Effector CD4-positive, alpha-beta T cell (primary cell): ENCODE measurements at places on chromosomes 7 and 10.

- no peak for DNase-seq
Observed at GRCh38 chr10:17073725-17074540, 55.7 kb downstream of the CUBN start.

DNA sequence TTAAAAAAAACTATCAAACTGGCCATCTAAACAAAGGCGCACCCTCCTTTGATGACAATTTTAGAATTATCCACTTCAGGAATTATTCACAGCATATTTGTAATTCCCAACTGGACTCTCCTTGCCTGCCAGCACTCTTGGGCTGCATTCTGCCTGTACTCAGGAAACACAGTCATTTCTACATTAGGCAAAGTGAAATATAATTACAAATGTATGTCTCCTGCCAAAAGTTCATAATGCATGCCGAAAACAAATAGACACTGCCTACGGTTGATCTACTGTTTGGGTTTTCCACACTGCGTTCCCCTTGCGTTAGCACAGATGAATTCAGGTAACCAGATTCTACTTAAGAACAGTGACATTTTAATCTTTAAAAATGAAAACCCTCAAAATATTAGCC is 1.9 kb downstream of the HGF start:
- no peak for DNase-seq

- no peak for DNase-seq
Observed at GRCh38 chr7:149759093-149759860, 14.1 kb downstream of the ZNF467 start.

DNA sequence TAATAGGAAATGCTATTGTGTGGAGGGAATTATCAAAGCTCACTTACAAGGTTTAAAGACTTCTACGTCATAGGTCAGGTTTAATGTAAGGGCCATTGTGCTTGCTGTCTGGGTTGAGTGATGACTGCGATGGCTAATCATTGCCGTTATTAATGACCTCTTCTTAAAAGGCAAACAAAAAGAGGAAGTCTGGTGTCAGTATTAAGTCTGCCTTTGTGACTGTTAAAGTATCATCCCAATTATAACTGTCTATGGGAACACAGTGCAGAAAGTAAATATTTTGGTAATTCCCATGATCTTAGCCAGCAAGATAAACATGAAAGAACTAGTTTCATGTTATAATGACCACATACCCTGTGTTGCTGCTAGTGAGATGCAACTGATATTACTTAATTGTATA is 382.4 kb downstream of the BBS9 start:
- no peak for DNase-seq

GRCh38 chr7:128940494-128941322 is 3.0 kb downstream of the IRF5 start:
- no peak for DNase-seq

- DNase-seq, result peak; percentile 46
Observed at GRCh38 chr7:151244196-151244840, 4.2 kb downstream of the SMARCD3 start.

- no peak for DNase-seq
Observed at GRCh38 chr7:128453836-128454804, 1.6 kb upstream of the HILPDA start.

GRCh38 chr7:55512635-55513191 is 59.6 kb downstream of the VOPP1 start:
- no peak for DNase-seq
